ENCODE measurements at places on chromosomes 11 and 22.
A peak's percentile ranks its signal among the peaks of the same experiment; 100 is the strongest.

DNA sequence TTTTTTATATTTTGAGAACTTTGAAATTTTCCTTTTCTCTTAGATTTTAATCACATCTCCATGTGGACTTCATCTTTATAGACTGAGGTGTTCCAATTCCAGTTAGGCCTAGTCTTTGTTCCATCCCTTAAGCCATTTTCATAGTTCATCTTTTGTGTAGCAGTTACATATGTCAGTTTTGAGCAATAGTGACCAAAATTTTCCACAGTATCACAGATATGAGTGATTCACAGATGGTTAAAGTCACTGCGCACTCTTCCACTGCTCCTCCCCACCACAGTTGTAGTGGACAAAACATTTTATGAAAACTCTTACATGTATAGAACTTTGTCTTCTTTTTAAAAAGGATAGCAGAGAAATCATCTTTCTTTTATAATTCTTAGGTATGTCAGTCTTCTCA, 42.8 kb downstream of the YAP1 start:
- no peak for DNase-seq

DNA sequence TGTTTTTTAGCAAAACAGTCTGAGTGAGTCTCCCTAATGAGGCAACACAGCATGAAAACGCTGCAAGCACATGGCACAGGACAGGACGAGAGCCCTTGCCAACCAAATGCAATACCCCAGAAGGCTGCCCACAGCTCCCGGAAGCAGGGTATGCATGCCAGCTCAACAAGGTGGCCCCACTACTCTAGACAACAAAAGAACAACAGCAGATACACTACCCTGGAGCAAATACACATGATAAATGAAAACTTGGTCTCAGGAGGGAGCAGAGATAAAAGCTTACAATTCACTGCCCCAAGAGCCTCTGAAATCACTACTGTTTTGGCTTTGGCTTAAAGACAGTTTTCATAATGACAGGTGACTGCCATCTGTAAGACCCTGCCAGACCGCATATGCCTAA, 785.4 kb upstream of the API5 start:
- DNase-seq = no peak

GRCh38 chr11:48193876-48194275, 22.7 kb upstream of the OR4B1 start:
- peak; percentile 34 for DNase-seq

DNA sequence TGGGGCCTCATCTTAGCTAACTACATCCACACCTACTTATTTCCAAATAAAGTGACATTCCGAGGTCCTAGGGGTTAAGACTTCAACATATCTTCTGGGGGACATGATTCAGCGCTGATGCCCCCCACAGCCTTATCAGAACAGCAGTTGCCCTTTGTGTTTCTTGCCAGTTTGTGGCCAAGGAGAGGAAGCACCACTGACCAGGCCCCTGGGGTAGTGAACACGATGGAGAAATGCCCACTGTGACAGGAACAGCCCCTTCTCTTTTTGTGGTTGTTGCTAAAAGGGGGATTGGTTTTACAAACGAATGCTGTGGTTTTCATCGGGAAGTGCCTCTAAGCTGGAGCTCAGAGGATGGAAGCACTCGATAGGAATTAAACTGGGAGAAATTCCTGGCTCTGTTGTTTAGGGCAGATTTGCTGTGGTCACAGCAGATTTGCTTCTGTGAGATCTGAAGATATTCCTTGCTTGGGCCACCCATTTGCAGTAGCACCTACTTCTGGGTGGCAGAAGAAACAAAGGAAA, 88.8 kb downstream of the ABTB2 start:
- no peak for DNase-seq

DNA sequence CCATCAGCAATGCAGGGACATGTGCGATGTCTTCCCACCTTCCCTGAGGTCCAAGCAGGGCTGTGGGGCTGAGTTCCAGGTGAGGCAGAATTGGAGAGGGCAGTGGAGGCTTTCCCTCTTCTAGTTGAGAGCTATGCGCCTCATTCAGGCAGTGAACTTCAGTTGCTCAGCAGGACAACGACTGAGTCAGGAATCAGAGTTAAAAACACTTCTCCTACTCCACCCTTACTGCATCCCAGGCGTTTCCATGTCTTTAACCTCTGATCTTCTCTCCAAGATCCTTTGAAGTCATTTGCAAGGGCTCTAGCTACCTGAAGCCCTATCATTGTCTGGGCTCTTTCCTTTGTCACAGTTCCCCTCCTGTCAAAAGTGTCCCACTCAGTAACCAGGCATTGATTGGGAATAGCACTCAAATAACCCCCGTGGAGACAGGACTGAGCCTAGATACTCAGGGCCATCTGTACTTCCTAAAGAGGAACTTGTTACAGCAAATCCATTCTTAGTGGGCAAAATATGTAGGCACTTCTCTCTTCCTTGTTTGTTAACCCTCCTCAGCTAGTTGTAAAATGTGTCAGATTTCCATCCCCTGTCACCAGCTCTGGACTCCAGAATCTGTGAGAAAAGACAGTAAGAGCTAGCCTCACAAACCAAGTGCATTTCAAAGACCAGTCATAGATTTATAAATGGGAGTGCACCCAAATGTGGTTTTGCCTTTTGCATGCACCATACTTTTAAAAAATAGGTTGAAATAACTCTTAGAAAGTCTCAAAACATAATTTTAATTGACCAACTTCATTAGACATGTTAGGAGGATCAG, 72.5 kb upstream of the MYO18B start:
- no peak for DNase-seq
